ENCODE measurements at places on chromosomes 6 and 20.

GRCh38 chr20:31560746-31561598 lies 44.1 kb upstream of the ID1 start:
- DNase-seq, result no peak

DNA sequence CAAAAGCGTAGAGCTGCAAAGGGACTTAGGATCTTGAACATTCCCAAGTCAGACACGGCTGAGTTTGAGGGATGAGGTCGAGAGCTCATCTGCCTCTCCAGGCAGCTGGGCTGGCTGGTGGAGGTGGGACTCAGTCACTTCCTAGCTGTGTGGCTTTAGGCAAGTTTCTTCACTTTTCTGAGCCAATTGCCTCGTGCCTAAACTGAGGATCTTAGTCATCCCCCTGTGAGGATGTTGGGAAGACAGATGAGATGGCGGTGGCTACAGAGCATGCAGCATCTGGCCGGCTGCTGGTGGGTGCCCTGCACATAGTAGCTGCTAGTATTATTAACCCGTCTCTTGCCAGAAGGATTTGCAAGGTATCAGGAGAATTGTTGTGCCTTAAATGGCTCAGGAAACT lies 27.5 kb downstream of the TFAP2C start:
- DNase-seq, result no peak

- DNase-seq, result no peak
These were observed 64.9 kb upstream of the BHLHE23 start for GRCh38 chr20:63071541-63072181.

- DNase-seq, result no peak
These were observed 3.9 kb downstream of the STXBP5 start for GRCh38 chr6:147207837-147208754.

DNA sequence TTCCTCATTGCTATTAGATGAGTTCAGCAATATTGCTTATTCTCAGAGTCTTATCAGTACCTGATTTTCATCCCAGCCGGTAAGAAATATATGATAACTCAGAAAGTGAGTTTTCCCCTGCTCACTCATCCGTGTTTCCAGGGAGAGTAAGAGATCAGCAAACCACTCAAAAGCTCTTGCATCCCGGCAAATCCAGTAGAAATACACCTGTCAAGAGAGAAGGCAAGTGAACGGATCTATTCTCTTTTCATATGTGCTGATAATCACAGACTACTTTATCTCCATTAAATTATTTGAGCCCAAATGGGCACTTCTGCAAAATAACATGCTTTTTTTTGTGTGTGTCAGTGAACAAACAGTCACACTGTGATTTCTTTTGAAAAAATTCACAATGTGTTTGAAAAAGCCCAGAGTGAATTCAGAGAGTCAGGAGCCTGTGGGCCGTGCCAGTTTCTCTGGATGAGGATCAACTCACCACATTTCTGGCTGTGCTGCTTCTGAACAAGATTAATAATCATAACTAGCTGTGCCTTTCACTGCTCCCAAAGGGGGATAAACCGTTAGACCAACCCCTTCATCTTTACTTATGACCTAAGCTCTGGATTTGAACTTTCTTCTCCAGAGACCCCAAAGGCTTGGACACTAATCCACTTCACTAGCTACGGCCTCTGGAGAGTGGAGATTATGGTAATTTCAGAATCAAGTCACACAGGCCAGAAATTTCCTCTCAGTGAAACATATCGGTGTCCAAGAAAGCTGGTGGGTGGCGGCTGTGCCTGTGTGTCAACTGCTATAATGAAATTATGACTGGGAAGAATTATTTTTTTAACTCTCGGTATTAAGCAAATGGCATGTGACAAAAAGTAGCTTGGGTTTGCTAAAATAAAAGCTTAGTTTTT lies 44.2 kb downstream of the NOX3 start:
- DNase-seq, result no peak

DNA sequence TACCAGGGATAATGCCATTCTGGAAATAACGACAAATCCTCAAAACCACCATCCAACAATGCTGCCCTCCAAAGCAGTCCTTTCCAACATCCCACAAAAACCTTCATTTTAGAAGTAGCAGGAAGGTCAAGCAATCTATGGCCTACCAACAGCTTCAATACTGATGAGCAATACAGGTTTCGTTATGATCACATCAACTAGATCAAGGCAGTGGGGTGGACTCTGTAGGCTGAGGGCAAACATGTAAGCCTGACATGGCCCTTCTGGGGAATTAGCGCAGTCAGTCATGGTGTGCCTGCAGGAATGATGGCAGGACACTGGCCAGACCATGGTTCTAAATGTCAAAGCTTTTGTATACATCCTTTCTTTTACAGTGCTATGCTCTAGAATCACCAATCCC lies 41.7 kb downstream of the EZR start:
- no peak for DNase-seq

- no peak for DNase-seq
These were observed 92.1 kb downstream of the POPDC3 start for GRCh38 chr6:105087571-105088211.

GRCh38 chr6:125339653-125340052 lies 37.9 kb upstream of the HDDC2 start:
- DNase-seq, result no peak

DNA sequence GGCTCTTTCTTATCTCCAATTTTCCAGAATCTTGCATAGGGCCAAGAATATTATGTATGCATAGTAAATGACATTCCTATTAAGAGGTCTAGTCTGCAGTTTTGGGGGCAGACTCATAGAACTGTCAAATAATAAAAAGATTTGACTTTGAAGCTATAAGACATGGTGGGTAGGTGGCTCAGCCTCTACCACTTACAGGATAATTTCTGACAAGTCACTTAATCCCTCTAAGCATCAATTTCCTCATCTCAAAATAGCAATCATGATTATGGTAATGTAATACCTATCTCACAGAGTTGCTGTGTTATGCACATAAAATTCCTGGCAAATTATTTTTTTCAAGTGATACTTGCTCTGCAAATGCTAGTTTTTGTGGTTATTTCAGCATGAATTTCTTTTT lies 329.1 kb downstream of the PLCB1 start:
- no peak for DNase-seq

DNA sequence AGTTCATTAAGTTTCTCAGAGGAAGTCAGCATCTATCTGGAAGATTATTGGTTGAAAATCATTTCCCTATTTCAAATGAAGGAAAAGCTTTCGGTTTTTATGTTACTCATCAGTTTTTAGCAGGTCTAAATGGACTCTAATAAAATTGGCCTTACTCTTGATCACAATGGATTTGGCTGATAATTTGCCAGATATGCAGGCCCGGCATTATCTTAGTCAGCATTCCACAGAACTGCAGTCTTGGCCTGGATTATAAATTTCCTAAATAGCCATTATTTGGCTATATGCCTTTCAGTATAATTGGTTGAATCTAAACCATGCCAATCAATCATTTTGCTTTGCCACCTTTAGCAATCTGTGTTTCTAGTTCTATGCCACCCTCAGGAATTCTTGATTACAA lies 91.7 kb upstream of the KCNQ5 start:
- DNase-seq, result no peak

DNA sequence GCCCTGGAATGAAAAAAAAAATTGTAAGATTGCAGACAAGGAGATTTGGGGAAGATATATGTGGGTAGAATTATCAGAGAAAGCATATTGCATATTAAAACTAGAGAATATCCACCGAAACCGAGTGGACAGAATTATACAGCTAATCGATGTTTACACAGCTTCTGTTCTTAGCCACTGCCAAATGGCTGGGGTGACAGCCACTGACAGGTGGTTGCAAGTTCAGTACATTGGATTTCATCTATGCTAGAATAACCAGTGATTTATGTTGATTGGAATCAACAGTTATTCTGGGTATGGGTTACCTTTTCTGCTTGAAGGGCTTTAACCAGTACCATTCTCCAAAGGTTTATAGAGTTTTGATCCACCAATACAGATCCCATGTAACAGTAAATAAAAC lies 48.4 kb upstream of the THEMIS start:
- no peak for DNase-seq

DNA sequence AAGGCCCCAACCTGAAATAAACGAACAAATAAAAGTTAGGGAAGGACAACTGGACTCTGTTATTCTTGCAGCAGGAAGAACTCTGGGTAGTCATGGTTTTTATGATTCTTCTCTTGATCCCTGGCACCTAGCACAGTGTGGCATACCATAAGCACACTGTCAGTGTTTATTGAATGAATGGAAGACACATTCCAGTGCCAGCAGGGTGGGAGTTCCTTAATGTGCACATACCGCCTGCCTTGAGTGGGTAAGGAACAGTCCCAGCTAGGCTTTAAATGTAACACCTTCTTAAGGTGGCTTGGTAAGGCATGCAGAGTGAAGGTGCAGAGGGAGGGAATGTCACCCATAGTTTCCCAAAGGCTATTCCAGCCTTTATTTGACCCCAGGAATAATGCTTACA lies 162.9 kb upstream of the CEP162 start:
- no peak for DNase-seq

- no peak for DNase-seq
These were observed 92.8 kb downstream of the MBOAT1 start for GRCh38 chr6:20119485-20119884.

DNA sequence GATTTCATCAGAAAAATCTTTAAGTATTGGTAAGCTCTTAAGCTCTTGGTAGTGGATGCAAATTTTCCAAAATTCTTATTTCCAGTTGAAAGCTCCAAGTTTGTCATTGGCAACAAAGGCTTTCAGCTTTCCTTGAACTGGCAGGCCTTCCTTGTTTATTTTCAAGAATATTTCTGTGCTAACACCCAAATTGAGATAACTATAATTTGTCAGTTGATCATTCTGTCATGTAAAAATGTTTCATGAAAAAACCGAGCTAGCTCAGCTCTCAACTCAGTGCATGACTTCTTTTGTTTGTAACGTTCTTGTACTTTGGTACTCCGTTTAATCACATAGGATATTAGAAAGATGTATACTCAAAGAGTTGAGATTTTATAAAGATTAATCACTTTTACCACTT lies 38.9 kb upstream of the CALHM6 start:
- DNase-seq, result no peak

DNA sequence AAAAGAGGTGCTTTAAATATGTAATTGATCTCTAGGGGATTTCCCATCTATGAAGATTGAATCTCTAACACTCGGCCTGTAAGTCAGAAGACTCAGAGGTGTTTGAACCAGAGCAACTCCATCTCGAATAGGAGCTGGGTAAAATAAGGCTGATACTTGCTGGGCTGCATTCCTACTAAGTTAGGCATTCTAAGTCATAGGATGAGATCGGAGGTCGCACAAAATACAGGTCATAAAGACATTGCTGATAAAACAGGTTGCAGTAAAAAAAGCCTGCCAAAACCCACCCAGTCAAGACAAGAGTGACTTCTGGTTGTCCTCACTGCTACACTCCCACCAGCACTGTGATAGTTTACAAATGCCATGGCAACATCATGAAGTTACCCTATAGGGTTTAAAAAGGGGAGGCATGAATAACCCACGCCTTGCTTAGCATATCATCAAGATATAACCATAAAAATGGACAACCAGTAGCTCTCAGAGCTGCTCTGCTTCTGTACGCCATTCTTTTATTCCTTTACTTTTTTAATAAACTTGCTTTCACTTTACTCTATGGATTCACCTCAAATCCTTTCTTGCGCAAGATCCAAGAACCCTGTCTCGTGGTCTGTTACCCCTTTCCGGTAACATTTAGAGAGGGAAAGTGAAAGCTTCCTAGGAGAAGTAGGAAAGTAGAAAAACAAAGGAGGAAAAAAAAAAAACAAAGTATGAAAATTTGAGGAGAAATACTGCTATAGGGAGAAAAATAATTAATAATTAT lies 129.7 kb upstream of the PHACTR1 start:
- no peak for DNase-seq

DNA sequence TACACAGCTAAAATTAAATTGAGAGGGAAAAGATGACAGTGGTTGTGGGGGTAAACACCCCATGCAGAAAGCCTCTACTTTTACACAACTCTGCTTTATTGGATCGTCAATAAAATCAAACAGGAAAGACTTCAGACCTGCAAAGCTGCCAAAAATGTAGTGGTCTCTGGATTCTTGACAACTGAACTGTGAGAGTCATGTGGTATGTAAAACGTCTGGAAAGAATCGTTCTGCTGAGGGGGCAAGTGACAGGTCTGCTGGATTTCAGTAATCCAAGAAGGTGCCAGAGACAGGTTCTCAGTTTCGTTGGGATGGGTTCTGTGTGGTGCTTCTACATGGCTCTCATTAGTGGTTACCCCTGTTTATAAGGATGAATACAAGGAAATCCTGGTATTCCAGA lies 63.3 kb downstream of the TSPYL4 start:
- no peak for DNase-seq

DNA sequence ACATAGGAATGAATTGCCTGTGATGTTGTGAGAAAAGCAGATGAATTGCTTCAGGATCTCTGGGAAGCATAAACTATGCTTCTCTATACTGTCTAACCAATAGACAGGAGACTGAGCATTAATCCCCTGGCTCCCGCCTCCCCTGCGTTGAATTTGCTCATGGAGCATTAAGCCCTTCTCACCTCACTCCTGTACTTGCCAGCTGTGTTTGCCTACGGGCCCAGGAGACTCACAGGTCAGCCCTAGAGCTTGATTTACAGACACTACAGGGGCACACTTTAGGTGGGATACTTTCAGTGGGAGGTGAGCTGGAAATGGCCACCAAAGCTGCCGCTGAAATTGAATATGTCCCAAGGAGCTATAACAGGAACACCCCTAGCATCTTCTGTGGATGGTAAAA lies 418.7 kb downstream of the CBLN4 start:
- DNase-seq, result no peak

DNA sequence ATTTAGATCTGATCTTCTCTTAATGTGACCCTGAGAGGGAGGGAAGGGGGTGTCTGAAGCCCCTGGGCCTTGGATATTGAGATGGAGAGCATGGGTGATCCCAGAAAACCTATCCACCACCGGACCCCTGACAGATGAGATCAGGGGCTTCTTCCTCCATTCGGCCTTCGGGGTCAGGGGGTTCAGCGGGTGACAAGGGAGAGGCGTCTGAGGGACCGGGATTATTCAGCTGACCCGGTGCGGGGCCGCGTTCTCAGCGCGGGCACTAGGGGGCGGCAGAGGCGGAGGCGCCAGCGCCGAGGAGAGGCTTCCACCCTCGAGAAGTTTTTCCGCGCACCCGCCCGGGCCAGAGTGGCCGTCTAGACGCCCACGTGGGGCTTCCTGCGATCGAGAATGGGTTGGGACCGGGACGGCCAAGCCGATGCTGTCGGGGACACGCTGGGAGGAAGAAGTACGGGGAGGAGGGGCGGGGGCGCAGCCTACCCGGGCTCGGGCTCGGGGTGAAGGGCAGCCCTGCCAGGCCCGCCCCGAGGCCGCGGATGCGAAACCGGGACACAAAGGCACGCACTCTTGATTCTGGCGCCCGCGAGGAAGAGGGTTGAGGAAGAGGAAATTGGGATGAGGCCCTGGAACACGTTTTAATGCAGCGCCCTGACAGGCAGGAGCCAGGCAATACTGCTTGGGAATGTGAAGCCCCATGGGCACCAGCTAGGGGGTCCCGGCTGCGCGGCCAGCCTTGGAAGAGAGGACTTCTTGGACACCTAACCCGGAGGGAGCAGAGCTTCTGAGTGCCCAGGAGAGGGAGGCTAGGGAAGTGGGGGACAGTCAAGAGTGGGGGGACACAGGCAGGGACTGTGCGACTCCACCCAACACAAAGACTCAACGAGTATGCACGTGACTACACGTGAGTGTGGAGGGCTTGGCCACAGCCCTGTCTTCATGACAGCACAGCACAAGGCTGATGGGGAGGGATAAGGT lies 30.6 kb downstream of the COL11A2 start:
- no peak for DNase-seq

All from cortex of kidney (tissue), 1 donor.